ENCODE measurements at places on chromosomes 5 and 9.

DNA sequence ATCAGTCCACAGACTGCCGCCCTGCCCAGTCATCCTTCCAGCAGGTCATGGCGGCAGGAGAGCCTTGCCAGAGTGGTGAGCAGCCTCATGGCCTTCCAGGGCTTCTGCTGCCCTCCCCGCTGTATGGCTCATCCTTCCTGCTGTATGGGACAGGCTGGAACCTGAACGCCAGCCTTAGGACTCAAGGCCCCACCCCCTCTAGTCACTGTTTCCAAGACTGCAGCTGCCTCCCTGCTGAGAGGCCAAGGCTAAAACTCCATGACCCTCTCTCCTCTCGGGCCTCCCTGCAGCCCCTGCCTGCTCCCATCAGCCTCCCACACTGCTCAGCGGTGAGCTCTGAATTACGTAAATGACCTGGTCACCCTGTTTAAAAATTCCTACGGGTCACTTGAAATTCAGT, 227.5 kb downstream of the AGTPBP1 start:
- DNase-seq = no peak

- DNase-seq = no peak
Measured at GRCh38 chr5:110932755-110933488, 138.6 kb upstream of the TSLP start.

DNA sequence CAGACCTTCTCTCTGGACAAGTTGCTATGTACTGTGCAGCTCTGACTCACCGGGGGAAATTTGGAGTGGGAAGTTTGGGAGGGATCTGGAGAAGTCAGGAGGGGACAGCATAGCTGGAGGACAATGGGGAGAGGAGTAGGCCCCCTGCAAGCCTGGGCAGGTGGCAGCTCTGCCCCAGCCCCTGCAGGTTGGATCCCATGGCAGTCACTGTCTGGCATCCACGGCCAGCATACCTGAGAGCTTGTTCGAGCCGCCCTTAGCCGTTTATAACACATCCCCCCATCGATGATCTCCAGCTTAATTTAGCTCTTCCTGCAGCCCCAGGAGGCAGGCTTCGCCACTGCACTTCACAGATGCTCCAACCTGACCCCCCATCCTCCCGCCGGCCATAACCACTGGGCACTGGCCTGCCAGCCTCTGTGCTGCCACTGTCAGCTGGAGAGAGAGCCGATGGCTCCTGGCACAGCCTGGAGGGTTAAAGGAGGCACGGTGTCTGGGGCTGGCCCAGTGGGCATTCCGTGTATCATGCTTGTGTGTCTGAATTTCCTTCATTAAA, 57.7 kb upstream of the RNU6ATAC start:
- no peak for DNase-seq

- no peak for DNase-seq
Measured at GRCh38 chr9:109923471-109923760, 143.4 kb downstream of the PALM2AKAP2 start.

DNA sequence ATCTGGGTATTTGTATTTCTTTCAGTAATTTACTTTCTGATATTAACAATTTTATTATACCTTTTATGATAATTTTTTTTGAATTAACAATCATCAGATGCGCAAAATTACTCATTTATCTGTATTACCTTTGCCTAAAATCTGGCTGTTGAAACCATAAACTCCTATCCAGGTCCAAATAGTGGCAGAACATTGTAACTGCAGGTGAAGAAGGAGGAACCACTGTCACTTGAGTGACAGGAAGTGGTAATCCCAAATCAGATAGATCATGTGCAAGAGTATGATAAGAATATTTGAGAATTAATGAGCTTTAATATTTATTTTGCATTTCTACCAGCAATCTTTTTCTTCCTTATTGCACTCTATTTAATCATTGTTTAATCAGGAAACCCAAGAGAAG, 139.3 kb upstream of the TLE4 start:
- DNase-seq = no peak

GRCh38 chr5:13510616-13511015, 433.9 kb downstream of the DNAH5 start:
- DNase-seq = no peak

DNA sequence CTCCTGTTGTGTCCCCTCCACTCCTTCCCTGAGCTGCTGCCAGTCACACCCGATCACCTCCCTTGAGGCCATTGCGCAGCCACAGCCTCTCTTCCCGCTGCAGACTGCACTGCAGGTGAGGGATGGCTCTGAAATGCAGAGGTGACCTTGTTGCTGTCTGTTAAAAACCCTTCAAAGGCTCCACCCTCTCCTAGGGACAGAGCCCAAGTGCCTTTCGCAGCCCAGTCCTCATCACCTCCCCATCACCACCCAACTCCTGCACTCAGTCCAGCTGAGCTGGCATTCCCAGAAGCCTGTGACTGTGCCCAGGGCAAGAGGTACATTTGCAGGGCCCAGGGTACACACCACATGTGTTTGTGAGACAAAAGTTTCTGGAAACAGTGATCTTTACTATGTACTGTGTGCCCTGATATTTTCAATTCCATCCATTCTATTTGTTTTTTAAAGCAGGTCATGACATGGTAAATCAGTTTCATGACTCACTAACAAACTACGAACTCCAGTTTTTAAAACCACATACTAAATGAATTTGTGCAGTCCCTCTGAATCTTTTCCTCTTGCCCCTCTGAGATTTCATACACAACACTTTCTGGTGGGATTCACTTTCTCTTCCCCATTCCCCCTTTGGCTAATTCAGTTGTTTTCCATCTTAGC, 73.0 kb upstream of the SPOCK1 start:
- DNase-seq = no peak

GRCh38 chr9:134258332-134258731, 67.9 kb upstream of the RXRA start:
- DNase-seq = no peak

All from esophagus squamous epithelium (tissue), 5 donors.